Breast epithelium (tissue), 4 donors: ENCODE measurements at places on chromosomes 2 and 18.
A peak's percentile ranks its signal among the peaks of the same experiment; 100 is the strongest.

DNA sequence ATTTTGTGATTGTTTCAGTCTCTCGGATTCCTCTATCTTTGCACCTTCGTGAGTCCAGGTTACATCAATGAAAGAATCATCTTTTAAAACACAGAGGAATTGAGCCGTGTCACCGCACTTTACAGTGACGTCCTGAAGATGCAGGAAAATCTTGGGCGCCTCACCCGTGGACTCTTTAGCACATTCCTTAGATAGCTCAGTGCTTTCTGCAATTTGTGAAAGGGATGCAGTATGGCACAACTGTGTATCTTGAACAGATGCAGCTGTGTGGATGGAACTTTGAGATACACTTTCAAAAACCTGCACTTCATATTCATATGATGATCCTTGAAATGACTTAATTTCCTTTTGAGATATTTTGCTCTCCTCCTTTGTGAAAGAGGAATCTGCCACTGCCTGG, 50.9 kb downstream of the TTN start:
- H3K4me3 ChIP-seq, result no peak overlapping the region
- no peak overlapping the region for H3K27ac ChIP-seq
- no peak for DNase-seq
- H3K27me3 ChIP-seq, result no peaks in the 10 kb centered on the region
- no peaks in the 10 kb centered on the region for H3K36me3 ChIP-seq

DNA sequence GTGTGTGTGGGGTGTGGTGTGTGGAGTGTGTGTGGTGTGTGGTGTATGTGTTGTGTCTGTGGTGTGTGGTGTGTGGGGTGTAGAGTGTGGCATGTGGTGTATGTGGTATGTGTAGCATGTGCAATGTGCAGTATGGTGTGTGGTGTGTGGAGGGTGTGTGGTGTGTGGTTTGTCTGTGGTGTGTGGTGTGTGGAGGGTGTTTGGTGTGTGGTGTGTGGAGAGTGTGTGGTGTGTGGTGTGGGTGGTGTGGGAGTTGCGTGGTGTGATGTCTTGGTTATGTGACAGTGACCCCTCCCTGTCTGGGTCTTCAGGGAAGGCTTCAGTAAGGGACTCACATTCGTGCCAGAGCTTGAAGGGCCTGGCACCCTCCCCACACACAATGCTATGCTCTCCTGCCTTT, 718.2 kb upstream of the SOX11 start:
- no peak overlapping the region for H3K4me3 ChIP-seq
- no peak for DNase-seq
- H3K27me3 ChIP-seq, result no peaks in the 10 kb centered on the region
- H3K4me1 ChIP-seq, result no peaks in the 10 kb centered on the region

- DNase-seq, result peak; percentile 11
- no peaks in the 10 kb centered on the region for H3K27me3 ChIP-seq
- H3K4me1 ChIP-seq, result no peaks in the 10 kb centered on the region
- H3K27ac ChIP-seq, result no peak overlapping the region
- H3K36me3 ChIP-seq, result no peaks in the 10 kb centered on the region
Measured at GRCh38 chr2:238093181-238094140, 6.7 kb upstream of the ESPNL start.

- no peak for DNase-seq
- H3K4me1 ChIP-seq, result no peaks in the 10 kb centered on the region
- no peak overlapping the region for H3K4me3 ChIP-seq
- no peak overlapping the region for H3K27ac ChIP-seq
Measured at GRCh38 chr18:32881009-32881408, 108.2 kb upstream of the KLHL14 start.

GRCh38 chr18:28574175-28574574, 397.2 kb upstream of the CDH2 start:
- no peak overlapping the region for H3K27ac ChIP-seq
- H3K4me3 ChIP-seq, result no peak overlapping the region
- H3K27me3 ChIP-seq, result no peaks in the 10 kb centered on the region
- no peak for DNase-seq
- no peaks in the 10 kb centered on the region for H3K36me3 ChIP-seq

DNA sequence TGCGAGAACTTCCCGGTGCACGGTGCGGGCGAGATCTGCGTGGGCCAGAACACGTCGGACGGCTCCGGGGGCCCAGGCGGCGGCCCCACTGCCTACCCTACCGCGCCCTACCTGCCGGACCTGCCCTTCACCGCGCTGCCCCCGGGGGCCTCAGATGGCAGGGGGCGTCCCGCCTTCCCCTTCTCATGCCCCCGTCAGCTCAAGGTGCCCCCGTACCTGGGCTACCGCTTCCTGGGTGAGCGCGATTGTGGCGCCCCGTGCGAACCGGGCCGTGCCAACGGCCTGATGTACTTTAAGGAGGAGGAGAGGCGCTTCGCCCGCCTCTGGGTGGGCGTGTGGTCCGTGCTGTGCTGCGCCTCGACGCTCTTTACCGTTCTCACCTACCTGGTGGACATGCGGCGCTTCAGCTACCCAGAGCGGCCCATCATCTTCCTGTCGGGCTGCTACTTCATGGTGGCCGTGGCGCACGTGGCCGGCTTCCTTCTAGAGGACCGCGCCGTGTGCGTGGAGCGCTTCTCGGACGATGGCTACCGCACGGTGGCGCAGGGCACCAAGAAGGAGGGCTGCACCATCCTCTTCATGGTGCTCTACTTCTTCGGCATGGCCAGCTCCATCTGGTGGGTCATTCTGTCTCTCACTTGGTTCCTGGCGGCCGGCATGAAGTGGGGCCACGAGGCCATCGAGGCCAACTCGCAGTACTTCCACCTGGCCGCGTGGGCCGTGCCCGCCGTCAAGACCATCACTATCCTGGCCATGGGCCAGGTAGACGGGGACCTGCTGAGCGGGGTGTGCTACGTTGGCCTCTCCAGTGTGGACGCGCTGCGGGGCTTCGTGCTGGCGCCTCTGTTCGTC, 1.7 kb downstream of the FZD7 start:
- no peaks in the 10 kb centered on the region for H3K36me3 ChIP-seq
- H3K4me1 ChIP-seq, result no peaks in the 10 kb centered on the region
- H3K27ac ChIP-seq, result peak overlapping the region; percentile 99
- H3K27me3 ChIP-seq, result no peaks in the 10 kb centered on the region
- DNase-seq, result peak; percentile 65

DNA sequence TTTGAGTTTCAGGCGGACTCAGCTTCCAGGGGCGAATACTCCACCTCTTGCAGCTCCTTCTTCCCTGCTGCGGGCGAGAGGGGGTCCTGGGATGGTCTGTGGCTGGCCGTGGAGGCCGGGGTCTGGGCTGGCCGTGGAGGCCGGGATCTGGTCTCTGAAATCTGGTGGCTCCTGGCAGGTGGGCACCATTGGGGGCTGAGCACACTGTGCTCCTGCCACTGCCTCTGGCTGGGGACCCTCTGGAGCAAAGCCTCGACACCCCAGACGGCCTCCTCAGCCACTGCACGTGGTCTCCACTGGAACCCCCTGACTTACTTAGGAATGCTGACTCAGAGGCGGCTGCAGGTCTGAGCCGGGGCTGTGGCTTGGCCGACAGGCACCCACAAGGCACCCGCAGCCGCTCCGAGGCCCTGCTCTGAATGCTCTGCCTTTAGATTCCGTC, 100.1 kb upstream of the ALKAL2 start:
- no peaks in the 10 kb centered on the region for H3K4me1 ChIP-seq
- no peak overlapping the region for H3K4me3 ChIP-seq
- H3K27ac ChIP-seq, result no peak overlapping the region
- no peaks in the 10 kb centered on the region for H3K27me3 ChIP-seq
- no peaks in the 10 kb centered on the region for H3K36me3 ChIP-seq

- H3K4me3 ChIP-seq, result no peak overlapping the region
- H3K27ac ChIP-seq, result no peak overlapping the region
- H3K27me3 ChIP-seq, result no peaks in the 10 kb centered on the region
- DNase-seq, result no peak
- H3K4me1 ChIP-seq, result no peaks in the 10 kb centered on the region
- no peaks in the 10 kb centered on the region for H3K36me3 ChIP-seq
Measured at GRCh38 chr2:199646439-199646838, 188.7 kb upstream of the SATB2 start.

DNA sequence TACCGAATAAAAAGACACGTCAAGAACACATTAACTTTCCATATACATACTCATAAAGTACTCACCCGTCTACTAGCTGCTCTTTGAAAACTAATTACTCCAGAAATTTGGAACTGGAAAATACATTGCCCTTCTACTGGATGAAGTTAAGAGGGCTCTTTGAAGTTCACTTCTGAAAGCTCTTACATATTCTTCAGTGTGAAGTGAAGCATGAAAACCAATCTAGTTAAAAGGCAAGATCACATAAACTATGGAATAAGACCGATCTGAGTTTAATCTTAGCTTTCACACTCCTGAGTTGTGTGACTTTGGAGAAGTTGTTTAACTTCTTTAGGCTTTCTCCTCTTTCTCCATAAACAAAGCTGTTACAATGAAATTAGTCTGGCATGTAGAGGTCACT, 38.5 kb downstream of the REV1 start:
- DNase-seq, result no peak
- H3K4me1 ChIP-seq, result no peaks in the 10 kb centered on the region
- no peaks in the 10 kb centered on the region for H3K27me3 ChIP-seq
- no peak overlapping the region for H3K27ac ChIP-seq

DNA sequence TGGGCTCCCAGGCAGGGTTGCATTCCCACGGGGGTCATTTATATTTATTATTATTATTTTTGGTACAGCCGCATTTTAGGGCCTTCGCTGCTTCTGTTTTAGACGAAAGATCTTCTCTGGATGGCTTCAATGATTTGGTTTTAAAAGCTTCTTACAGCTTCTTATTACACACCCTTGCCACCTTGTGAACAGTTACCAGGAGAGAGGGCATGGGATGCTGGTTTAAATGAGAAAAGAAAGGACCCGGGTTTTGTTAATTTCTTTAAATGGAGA, 1.7 kb downstream of the SH3RF3 start:
- DNase-seq, result no peak
- no peaks in the 10 kb centered on the region for H3K36me3 ChIP-seq
- H3K27ac ChIP-seq, result no peak overlapping the region
- H3K4me3 ChIP-seq, result peak overlapping the region; percentile 68
- H3K4me1 ChIP-seq, result peaks cover 4% of the 10 kb centered on the region
- H3K27me3 ChIP-seq, result peaks cover 4% of the 10 kb centered on the region

DNA sequence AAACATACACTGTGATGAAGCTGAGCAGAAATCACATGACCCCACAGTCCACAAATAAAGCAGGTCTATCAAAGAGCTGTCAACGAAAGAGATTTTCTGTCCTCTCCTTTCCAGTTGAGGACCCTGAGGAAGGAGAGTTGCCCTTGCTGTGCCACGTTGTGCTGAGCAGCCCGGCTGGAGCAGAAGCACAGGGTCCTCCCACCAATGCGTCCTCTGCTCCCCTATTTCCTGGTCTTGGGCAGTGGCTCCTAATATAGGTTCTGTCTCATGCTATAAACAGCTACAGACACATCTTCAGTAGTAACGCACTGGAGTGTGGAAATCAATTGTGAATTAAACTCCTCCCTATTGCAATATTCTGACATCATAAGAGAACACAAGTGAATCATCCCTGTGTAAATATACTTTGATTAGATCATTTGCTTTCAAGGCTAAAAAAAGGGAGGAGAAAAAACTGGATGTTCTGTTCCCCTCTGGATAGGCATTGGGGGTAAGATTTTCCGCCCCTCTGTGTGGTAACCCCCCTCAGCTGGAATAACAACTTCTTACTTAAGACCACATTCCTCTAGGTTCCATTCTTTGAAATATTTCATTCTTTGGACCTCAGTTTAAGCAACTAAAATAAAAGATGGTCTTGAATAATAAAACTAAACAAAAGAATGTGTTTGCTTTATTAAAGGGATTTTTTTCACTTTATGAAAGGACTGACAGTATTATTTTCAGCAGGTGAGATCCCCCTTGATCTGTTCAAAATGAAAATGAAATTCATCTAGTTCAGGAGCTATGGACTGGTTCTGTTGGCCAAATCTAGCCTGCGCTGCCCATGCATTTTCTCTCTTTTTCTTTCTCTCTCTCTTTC, 8.3 kb upstream of the RHOB start:
- peak overlapping the region; percentile 85 for H3K27ac ChIP-seq
- H3K4me3 ChIP-seq, result no peak overlapping the region
- H3K36me3 ChIP-seq, result no peaks in the 10 kb centered on the region
- H3K27me3 ChIP-seq, result no peaks in the 10 kb centered on the region

DNA sequence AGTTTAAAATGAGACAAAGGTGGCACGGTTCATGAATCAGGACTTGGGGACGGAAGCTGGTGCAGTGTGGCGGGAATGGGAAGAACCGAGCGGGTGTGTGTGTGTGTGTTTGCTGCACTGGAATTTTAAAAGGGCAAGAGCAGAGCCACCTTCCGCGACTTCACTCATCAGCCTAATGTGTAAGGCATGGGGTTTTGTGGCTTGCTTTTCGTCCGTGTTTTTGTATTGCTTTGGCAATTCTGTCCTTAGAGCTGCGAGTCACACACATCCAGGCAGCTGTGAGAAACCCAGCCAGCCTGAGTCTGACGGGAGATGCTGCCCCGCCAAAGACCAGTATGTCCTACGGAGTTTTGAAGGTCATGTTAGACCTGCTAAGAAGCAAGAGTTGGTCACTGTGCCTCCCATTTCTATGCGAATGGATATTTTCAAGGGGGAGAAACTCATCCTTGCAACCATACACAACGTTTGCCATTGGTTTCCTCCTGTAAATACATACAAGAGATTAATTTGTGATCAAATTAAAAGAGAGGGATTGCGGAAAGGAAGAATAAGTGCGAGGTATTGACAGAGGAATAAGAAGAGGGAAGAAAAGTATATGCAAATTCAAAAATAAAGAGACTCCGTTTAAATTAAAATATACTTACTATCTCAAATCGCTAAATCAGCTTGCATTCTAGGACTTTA, 665 bp upstream of the CACNB4 start:
- no peaks in the 10 kb centered on the region for H3K36me3 ChIP-seq
- peak overlapping the region; percentile 55 for H3K4me3 ChIP-seq
- H3K4me1 ChIP-seq, result no peaks in the 10 kb centered on the region
- H3K27ac ChIP-seq, result no peak overlapping the region
- H3K27me3 ChIP-seq, result peaks cover 11% of the 10 kb centered on the region
- no peak for DNase-seq

GRCh38 chr2:30933496-30933895, 126.2 kb upstream of the CAPN13 start:
- H3K36me3 ChIP-seq, result no peaks in the 10 kb centered on the region
- no peak overlapping the region for H3K4me3 ChIP-seq
- H3K27me3 ChIP-seq, result no peaks in the 10 kb centered on the region
- H3K4me1 ChIP-seq, result no peaks in the 10 kb centered on the region
- no peak overlapping the region for H3K27ac ChIP-seq

- H3K4me1 ChIP-seq, result no peaks in the 10 kb centered on the region
- DNase-seq, result no peak
- H3K36me3 ChIP-seq, result no peaks in the 10 kb centered on the region
- no peak overlapping the region for H3K27ac ChIP-seq
- H3K27me3 ChIP-seq, result no peaks in the 10 kb centered on the region
- H3K4me3 ChIP-seq, result no peak overlapping the region
Measured at GRCh38 chr18:70047931-70048603, 100.4 kb upstream of the CD226 start.
